ENCODE measurements at places on chromosomes 5 and 9.

- DNase-seq: no peak
Observed at GRCh38 chr9:92706218-92706940, 36.4 kb upstream of the IPPK start.

DNA sequence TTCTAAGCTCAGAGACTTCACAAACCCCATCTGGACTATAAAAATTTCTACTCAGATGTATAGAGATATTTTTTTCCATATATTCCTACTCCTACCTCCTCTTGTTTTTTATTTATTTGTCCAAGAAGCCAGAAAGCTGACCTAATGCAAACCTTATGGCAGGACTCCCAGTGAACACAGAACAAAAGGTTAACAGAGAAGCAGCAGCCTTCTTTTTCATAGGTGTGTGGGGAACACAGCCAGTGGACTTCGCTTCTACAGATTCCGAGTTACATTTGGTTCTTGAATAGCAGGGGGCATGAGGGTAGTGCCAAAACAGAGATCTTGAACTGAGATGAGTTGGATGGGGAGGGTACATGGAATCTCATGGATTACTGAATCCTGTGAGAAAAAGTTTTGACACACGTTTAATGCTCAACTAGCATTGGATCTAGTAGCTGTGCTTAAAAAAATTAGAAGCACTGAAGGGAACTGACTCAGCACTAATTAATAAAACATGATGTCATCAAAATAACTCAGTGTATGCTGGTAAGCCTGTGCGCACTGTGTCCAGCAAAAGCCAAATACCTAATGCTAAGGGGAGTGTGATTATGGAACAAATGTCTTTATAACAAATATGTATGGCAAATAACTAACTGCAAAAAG lies 240.1 kb downstream of the GABRB2 start:
- DNase-seq: no peak

GRCh38 chr5:38831909-38832308 lies 13.9 kb upstream of the OSMR start:
- no peak for DNase-seq

- peak; percentile 68 for DNase-seq
Observed at GRCh38 chr9:133428617-133429101, 6.5 kb downstream of the ADAMTS13 start.

DNA sequence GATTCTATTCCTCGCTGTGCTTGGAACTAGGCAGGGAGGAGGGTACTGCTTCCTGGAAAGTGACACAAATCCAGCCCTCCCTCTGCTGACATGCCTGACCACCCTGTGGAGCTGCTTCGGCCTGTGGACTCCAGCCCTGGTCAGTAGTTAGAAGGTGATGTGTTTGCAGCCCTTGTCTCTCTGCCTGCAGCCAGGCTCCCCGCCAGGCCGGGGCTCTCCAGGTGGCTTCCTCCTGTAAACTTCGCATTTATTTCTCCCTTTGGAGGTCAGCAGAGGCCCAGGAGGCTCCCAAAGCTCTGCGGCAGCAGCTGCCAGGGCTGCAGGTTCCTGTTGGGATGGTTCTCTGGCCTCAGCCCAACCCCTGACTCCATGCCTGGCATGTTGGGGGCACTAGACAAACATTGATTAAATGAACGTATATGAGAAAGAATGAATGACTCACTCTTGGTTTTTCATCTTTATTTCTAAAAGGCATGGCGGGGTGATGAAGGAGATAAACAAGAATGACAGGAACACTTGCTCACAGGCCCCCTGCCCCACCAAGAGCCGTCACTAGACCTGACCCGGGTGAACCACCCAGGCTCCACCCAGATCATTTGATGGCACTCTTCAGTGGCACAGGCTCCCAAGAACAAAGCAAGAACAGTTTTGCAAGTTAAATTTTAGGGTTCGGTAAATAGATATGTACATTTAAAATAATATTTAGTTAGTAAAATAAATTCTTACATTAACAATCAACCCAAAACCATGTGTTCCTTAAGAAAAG lies 8.4 kb upstream of the IRX2 start:
- DNase-seq: no peak

DNA sequence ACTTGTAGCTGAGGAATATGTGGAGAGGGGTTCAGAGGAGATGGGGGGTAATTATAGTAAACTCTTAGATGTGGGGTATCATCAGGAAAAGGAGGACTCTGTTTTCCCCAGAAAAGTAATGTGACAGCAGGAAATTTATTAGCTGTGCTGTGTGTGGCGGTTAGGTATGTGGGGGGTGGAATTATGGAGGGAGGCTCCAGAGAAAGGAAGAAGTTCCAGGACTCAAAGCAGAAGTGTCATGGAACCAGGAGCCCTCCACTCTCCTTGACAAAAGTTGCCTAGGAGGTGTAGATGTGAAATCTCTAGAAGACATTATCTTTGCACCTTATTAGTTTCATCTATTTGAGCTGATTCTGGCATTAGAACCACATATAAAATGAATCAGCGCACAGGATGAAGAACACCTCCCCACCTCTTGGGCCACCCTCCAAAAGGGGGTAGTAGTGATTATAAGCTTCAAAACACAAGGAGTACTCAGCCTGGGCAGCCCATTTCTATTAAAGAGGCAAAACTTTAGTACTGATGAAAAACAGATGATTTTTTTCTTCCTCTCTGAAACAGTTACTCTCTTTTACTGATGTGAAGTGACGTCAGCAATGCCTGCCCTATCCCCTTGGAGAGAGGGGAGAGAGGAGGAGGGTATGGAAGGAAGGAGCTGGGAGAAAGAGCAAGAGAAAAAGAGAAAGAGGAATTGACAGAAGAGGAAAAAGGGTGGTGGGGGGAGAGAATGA lies 18.2 kb downstream of the NR2F1 start:
- no peak for DNase-seq

- no peak for DNase-seq
Observed at GRCh38 chr9:104900324-104900723, 27.6 kb downstream of the ABCA1 start.

GRCh38 chr5:129664336-129664937 lies 83.5 kb upstream of the MINAR2 start:
- DNase-seq: no peak

GRCh38 chr5:122183098-122183787 lies 53.9 kb downstream of the ZNF474 start:
- DNase-seq: peak; percentile 43

DNA sequence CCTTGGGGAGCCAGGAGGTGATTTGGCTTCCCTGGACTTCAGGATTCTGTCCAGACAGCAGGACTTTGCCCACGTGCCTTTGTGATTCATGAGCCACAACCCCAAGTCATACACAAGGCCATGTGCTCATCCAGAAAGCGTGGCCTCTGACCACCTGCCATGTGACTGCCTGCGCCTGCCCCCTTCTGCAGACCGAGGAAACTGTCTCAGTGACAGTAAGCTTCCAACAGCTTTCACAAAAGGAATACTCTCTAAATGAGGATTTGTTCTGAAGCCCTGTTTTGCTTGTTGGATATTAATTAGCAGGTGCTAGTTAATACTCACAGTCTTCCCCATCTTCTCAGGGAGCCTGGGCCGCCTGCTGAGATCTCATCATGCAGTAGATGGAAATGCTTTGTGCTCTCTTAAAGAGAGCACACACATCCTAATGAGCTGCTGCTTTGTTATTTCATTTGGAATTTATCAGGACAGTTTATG lies 36.9 kb upstream of the ANGPTL2 start:
- no peak for DNase-seq

GRCh38 chr9:131046581-131047202 lies 37.7 kb downstream of the LAMC3 start:
- peak; percentile 73 for DNase-seq

DNA sequence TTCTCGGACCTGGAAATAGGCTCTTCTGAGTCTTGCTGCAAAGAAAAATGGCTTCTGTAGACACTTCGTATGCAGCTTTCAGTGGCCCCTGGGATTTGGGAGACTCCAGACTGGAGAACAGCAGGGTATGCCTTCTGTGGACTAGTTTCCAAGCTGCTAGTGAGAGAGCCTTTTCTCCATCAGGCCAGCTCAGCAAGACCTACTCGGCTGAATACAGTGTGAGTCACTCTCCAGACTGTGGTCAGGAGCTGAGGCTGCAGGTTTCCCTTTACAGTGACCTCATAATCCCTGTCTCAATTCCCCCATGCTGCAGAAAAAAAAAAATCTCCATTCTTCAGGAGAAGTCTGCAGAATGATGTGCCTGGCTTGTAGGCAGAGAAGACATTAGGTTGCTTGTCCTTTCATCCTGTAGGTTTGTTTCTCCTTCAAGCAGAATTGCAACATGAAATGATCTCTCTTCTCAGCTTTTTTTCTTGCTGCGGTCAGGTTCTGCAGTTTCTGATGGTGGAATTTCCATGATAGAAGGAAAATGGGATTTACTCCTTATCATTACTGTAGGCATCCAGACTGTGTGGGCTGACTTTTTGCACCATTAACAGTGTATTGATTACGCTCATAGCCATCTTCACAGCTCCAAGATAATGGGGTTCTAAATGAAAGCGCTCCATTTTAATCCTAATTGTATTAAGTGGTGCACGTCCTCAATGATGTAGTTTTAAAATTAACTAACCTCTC lies 78.3 kb upstream of the TNFSF8 start:
- DNase-seq: no peak

DNA sequence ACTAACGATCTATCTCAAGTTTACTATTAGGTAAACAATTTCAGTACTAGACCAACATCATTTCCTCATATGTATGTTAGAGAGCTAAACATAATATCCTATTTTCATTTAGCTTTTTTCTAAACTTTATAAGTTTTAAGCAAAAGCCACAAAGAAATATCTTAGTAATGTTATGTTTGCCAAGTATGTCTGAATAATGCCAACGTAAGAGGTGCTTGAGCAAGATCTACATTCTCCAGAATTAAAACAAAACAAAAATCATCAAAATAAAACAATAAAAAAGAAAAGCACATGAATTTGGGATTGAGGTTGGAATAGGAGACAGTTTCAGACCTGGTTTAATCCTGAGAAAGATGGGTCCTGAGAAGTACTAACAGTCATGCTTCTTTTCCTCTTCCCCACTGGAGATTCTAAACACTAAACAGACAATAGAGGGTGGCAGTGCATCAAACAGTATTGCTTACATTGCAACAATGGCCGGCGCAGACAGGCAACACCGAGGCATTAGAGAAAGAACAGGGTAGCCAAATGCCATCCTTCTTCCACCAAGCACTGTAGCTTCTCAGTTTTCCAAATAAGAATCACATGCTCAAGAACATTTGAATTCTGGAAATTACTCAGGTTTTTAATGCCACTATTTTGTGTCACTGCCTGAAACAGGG lies 33.6 kb downstream of the CSNK1A1 start:
- no peak for DNase-seq

- DNase-seq: no peak
Observed at GRCh38 chr5:131538177-131538593, 96.8 kb downstream of the RAPGEF6 start.

DNA sequence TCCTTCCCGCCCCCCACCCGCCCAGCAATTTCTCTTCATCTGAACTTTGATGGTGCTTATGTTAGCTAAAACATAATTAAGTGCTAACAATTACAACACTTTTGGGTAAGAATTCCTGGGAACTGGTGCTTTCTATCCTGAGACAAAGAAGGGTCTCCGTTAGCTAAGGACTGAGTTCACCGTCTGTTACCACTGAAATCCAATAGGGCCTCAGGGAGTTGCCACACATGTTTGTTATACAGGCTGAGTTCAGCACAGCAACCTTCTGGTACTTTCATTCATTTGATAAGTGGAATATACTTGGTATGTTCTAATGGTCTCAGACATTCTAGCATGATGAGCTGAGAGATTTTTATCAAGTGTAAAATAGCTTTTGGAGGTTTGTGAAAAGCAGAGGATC lies 437.9 kb downstream of the EFNA5 start:
- no peak for DNase-seq

- no peak for DNase-seq
Observed at GRCh38 chr9:13939134-13939533, 374.8 kb downstream of the NFIB start.

- no peak for DNase-seq
Observed at GRCh38 chr9:36791222-36791950, 218.7 kb downstream of the MELK start.

DNA sequence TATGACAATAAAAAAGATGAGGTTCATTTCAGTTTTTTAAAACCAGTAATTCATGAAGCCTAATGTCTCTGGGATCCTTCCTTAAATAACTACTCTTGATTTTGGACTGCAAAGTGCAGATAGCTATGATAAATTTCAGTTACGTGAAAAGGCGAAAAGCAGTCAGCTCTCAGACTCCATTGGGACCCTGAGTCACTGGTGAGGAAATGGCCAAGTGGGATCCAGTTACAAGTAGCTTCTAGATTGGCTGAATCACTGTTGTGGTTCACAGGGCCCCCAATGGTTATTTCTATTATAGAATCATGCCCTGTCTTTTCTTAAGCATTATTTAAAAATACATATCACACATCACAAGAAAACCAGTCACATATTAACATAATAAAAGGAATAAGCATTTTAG lies 31.1 kb upstream of the PPP3R2 start:
- DNase-seq: no peak

GRCh38 chr5:132828846-132829494 lies 1.5 kb downstream of the SHROOM1 start:
- no peak for DNase-seq

GRCh38 chr5:9046756-9047481 lies 499.0 kb downstream of the SEMA5A start:
- no peak for DNase-seq

GRCh38 chr5:7753181-7753580 lies 97.8 kb downstream of the CFAP90 start:
- no peak for DNase-seq

DNA sequence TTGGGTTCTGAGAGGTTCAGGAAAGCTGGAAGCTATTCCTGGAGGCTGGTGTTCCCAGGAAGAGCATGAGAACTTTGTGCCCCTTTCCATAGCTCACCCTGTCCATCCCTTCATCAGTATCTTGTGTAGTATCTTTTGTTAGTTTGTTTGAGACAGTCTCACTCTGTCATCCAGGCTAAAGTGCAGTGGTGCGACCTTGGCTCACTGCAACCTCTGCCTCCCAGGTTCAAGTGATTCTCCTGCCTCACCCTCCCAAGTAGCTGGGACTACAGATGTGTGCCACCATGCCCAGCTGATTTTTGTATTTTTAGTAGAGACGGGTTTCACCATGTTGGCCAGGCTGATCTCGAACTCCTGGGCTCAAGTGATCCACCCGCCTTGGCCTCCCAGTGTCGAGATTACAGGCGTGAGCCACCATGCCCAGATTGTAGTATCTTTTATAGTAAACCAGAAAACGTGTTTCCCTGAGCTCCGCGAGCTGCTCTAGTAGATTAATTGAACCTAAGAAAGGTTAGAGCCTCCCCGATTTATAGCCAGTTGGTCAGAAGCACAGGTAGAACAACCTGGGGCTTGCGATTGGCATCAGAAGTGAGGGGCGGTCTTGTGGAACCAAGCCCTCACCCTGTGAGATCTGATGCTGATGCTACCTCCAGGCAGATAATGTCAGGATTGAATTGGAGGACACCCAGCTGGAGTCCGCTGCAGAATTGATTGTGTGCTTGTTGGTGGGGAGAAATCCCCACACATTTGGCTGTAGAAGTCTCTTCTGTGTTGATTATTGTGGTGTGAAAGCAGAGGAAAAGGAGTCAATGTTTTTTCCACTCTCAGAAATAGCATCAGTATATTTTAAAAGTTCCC lies 32.3 kb downstream of the ATP6V0E1 start:
- DNase-seq: no peak

DNA sequence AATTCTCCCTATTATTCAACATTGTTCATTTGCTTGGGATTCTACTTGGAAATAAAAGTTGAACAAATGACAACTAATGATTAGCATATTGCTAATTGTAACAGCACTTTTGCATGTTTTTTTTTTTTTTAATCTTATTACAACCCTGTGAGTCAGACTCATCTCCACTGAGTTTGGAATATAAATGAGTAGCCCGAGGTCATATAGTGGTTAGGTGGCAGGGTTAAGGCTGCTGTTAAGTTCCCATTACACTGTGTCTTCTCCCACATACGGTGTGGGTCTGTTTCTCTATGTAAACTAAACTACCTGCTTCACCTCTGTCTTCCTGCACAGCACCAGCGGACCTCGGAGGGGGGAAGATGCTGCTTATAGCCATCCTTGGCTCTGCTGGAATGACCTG lies 92.4 kb downstream of the EQTN start:
- DNase-seq: no peak
